ENCODE measurements at places on chromosomes 12 and 14. TPM values are rescaled to one million over a fixed set of nuclear protein-coding genes. Genes with fewer than 3 reads are reported as not detected.

DNA sequence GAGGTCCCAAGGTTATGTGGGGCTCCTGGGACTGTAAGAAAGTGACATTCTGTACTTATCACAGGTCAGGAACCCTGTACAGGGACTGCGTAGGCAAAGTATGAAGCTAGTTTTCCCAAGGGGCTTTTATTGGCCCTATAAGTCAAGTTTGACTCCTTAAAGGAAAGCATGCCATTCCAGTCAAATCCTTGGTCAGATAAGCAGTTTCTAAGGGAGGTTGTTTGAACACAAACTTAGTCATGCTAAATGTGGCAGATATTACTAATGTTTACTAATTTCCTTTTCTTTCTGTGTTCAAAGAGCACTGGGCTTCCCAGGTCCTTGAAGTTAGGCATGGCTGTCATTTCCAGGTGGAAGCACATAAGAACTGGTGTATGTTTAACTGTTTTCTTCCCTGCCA is 472.4 kb downstream of the ATP23 start:
- no peak for DNase-seq

GRCh38 chr12:65121049-65121955 is at the start of gene WIF1:
Gene WIF1, minus strand, starts transcription at chr12:65121305. Its CDS starts 114 bp downstream, at chr12:65121191.
- DNase-seq: peak; percentile 12

DNA sequence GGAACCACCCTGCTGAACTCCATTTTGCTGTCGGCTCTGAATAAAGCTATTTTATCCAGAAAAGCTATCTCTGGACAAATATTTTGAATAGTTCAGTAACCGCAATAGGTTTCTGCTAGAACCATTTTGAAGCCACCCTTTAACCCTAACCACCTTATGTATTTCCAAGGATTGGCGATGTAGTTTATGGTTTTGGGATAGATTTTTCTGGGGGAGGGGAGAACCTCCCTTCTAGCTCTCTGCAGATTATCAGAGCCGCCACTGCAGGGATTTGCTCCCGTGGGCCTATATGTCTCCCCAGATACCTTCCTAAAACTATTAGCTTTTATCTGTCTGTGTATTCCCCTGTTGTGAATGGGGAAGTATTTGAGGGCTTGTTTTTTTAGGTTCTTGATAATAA is 1.8 kb upstream of the TUBA1B start:
- no peak for DNase-seq

- DNase-seq: no peak
These were observed 29.6 kb upstream of the NCOR2 start for GRCh38 chr12:124597041-124597440.

DNA sequence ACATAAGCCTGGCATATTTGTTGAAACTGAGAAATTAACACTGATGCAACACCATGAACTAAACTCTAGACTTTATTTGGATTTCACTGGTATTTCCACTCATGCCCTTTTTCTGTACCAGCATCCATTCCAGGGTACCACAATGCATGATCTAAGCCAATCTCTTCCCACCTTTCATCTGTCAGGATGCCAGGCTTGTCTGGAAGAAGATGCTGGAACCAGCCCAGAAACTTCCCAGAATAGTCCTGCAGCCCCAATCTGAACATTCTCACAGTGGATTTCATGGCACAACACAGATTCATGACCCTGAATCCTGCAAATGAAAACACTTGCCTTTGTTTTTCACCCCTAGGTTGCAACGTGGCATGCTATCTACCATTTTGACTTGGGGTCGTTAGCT is 189.3 kb upstream of the LHX5 start:
- no peak for DNase-seq

DNA sequence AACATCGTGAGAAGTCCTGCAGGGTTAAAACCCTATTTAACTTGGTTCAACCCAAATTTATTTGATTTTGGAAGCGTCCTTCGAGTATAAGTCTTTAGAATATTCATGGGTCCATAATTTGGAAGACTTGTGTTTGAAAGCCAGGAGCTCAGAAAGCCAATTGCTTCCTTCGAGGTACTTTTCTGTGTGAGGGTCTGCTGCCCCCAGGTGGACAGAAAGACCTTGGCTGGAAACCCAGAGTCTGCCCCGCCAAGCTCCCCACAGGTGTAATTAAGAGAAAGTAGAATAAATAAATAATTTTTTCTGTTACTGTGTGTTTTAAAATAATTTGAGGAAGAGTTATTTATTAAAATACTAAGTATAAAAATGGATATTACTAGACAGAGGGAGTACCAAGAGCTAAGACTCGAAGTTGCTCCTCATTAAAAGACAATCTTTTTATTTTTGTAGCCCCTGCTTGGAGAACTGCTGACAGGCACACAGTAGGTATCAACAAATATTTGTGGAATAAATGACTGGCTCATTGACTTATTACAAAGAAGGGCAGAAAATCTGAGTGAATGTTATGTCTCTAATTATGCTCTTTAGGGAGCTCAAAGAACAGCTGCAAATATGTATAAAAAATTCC is 105.8 kb downstream of the PAH start:
- no peak for DNase-seq

- no peak for DNase-seq
These were observed 3.8 kb downstream of the DIO3 start for GRCh38 chr14:101564819-101565698.

DNA sequence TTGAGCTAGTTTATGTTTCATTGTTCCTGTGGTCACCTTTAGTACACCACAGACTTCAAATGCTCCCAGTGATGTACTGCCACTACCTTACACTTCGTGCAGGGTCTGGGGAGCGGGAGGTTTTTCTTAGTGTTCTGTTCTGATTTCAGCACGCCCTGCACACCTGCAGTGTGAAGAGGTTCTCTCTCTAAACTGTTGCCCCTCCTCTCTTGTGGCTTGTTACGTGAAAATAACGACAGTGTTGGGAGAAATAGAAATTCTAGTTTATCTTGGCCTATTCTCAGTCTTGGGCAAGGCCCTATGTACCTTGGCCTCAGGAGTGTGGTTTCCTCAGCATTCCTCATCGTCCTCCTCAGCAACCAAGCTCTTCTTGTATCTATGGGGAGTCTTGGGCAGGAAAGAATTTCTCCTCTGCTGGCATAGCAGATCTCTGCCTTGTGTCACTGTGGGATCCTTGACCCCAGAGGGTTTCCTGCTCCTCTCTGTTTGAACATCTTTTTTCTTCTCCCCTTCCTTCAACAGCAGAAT is 48.6 kb downstream of the EIF2S3B start:
- DNase-seq: no peak

- DNase-seq: no peak
These were observed 53.5 kb downstream of the IGF1 start for GRCh38 chr12:102426599-102427542.

DNA sequence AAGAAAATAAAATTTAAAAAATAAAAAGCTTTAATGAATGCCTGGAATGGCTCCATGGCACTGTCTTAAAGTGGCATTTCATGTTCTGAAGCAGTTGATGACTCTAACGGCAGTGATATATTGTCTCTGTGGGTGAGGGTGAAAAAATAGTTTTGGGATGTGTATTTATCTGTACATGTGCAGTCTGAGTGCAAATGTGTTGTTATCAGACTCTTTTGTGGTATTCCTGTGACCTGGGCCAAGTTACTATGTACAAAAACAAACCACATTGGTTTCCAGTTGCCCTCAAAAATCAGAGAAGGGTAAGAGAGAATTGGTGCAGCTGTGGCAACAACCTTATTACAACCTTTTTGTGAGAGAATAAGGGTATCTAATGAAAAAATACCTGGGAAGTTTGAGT is 81.7 kb upstream of the CCDC91 start:
- DNase-seq: no peak

- DNase-seq: peak; percentile 40
These were observed 242.0 kb downstream of the NEDD1 start for GRCh38 chr12:97148941-97149559.

GRCh38 chr14:20799456-20799891 is 3.2 kb downstream of the RNASE1 start:
- no peak for DNase-seq

- DNase-seq: no peak
These were observed 11.2 kb downstream of the CD9 start for GRCh38 chr12:6211421-6211869.

DNA sequence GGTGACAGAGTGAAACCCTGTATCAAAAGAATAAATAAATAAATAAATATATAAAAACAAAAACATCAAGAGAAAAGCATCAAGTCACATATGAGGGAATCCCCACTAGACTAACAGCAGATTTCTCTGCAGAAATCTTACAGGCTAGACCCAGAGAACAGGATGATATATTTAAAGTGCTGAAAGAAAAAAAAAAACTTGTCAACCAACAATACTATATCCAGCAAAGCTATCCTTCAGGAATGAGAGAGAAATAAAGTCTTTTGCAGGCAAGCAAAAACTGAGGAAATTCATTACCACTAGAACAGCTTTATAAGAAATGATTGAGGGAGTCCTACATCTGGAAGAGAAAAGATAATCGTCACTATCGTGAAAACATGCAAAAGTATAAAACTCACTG is 6.4 kb upstream of the SFSWAP start:
- DNase-seq: no peak

DNA sequence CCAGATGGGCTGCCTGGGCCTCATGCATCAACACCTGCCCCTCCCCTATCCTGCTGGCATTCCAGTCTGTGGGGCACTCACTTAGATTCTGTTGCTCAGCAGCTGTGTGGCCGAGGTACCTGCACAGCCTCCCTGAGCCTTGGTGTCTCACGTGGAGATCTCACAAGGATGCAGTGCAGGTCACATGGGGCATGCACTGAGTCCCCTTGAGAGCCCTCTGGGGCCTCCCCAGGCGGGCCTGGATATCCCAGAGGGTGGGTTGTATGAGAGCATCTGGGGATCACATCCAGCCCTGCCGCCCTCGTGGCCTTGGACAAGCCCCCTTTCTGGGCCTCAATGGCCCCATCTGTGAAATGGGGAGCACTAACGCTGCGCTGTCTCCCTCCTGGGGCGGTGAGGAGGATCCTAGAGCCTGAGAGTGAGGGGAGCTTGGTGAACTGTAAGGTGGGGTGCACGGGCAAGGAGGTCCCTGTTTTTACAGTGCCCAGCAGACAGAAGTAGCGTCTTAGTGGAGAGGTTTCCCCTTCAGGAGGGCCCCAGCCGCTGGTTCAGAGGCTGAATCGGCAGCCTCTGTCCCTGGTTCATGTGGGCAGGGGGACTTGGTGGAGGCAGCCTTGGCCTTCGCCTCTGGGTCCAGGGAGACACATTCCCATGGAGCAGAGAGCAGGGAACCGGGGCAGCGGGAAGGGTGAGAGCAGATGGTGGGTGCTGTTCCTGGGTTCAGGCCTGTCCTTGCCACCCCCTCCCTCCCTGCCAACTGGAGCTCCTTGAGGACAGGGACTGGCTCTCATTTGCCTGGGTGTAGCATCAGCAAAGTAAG is 791 bp upstream of the SLC25A47 start:
- no peak for DNase-seq

CLEC7A gene
- 0.26 TPM for total RNA-seq

KRT72 gene
- not detected for total RNA-seq

HOXC6 gene
- not detected for total RNA-seq

Measured in dermis microvascular lymphatic vessel endothelial cell (primary cell).